Activated CD4-positive, alpha-beta T cell treated with anti-CD3 and anti-CD28 coated beads for 36 hours (primary cell): ENCODE measurements at places on chromosomes 3 and 15. TPM values are rescaled to one million over a fixed set of nuclear protein-coding genes. Genes with fewer than 3 reads are reported as not detected.

The PLA2G4D gene
- total RNA-seq, result not detected

DNA sequence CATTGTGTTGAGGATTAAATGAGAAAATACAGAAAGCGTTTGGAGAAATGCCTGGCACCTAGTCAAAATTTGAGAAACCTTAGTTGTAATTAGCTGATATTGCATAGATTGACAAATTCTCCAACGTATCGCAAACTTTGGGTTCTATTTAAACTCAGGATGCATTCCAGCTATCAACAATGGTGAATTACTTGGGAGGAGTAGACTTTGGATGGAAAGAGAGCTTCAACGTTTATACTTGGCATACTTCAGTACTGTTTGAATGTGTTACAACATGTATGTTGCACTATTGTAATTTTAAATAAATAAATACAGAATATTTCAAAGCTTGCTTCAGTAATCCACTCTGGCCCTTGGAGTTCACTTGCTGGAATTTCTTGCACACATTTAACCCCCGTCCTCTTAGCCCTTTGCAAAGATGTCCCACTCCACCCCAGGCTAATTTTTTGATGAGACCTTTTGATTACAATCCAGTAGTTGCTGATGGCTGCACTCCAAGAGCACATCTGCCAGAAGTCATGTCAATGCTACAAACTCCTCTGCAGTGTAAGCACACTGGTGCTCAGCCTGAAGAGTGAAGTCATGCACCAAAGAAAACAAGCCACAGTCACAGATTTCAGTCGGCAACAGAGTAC lies 4.7 kb upstream of the DIS3L start:
- no peak for DNase-seq

DNA sequence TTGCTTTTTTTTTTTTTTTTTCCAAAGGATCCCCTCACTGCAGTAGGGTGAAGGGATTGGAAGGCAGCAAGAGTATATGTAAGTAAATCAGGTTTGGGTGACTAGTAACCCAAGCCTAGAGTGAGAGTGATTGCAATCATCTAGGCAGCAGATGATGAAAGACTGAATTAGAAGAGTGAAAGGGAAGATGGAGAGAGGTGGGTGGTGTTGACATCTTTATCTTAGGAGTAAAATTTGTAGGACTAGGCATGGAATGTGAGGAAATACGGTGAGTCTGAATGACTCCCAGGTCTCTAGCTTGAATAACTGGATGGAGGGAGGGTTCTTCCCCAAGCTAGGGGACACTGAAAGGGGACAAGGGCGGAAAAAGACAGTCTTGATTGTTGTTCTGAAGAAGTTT lies 63.4 kb downstream of the TPRG1 start:
- DNase-seq, result no peak

DNA sequence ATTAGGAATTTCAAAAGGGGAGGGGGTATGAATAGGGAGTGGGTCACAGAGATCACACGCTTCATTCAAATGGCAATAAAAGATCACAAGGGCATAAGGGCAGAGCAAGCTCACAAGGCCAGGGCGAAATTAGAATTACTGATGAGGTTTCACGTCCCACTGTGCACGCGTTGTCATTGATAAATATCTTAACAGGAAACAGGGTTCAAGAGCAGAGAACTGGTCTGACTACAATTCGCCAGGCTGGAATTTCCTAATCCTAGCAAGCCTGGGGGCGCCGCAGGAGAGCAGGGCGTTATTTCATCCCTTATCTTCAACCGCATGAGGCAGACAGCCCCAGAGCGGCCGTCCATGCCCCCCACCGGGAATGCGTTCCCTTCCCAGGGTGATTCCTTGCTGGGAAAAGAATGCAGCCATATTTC lies 18.1 kb upstream of the SMCO1 start:
- no peak for DNase-seq
